ENCODE measurements at places on chromosomes 7 and 10. TPM values are rescaled to one million over a fixed set of nuclear protein-coding genes. Genes with fewer than 3 reads are reported as not detected.

- no peak for DNase-seq
Observed at GRCh38 chr10:93245147-93245546, 171.5 kb downstream of the CYP26A1 start.

GRCh38 chr7:7808156-7808555 is 89.7 kb upstream of the RPA3 start:
- no peak for DNase-seq

- DNase-seq: peak; percentile 7
Observed at GRCh38 chr10:95208702-95209391, 14.8 kb downstream of the ACSM6 start.

DNA sequence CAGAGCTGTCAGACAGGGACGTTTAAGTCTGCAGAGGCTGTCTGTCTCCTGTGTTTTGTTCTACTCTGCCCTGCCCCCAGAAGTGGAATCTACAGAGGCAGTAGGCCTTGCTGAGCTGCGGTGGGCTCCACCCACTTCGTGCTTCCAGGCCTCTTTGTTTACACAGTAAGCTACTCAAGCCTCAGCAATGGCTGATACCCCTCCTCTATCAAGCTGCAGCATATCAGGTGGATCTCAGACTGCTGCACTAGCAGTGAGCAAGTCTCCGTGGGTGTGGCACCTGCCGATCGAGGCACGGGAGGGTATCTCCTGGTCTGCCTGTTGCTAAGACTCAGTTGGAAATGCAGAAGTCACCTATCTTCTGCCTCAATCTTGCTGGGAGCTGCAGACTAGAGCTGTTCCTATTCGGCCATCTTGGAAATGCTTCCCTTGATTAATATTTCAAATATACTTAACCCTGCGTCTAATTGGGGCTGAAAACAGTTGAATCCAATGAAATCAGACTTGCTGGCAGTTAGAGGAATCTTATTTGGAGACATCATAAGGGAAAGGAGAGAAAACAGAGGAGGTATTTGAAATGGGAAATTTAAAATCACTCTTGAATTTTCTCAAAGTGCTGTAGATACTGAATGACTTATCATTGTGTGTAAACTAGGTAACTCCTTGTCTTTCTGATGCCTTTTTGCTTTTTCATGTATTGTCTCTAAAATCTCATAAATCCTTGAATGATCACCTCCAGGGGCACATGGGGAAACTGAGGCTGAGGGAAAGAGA is 13.8 kb upstream of the CYP3A5 start:
- no peak for DNase-seq

DNA sequence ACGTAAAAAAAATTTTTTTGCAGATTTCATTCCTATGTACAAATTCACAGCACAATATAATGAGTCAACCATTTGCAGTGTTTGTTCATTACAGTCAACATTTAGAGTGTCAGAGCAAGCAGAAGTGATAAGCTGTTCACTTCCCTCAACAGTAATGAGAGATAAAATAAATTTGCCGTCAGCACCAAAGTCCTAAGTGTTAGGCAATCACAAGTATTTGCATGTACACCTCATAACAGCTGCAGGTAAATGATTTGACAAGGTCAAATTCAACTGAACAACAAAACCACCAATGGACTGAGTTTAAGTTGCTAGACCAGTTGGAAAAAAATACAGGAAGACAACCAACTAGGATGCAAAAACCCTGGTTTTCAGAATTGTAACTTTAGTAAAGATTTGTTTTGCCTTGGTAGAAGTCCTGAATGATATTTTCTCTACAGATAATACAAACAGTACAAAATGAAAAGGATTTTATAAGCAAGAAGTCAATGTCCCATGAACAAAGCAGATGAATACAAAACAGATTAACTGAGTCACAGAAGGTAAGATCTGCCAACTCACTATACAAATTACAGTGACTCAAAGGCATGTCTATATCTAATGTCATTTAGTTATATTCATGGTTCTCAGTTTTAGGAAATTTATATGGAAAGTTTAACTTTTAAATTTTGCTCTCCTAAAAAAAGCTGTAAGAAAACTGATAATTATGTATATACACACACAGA is 10.4 kb downstream of the RAPGEF5 start:
- DNase-seq: no peak

DNA sequence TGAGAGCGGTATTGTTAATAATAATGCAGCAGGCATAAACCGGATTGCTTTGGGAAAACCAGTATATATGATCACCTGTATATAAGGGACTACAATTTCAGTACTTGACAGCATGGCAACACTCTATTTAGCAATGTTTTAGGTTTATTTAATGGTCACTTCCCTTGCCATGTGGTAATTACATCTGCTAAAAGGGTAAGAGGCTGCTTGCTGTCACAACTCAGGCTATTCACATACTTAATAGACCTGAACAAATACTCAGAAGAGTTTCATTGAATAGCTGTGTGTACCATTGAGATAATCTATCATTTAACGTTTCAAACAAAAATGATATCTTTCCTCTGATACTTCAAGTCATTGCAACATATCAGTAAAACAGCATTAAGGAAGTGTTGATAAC is 90.1 kb downstream of the PCDH15 start:
- DNase-seq: no peak

DNA sequence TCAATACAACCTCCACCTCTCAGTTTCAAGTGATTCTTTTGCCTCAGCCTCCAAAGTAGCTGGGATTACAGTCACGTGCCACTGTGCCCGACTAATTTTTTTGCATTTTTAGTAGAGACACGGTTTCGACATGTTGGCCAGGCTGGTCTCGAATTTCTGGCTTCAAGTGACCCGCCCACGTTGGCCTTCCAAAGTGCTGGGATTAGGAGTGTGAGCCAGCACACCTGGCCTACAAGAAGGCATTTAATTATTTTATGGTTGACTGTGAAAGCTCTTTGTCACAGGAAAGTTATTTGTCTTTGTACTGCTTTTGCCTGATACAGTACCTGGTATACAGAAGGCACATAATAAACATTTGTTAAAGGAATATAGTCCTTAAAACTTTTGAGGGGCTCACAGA is 12.9 kb downstream of the MYOZ1 start:
- no peak for DNase-seq

GRCh38 chr10:73871295-73872189 is 2.8 kb downstream of the CAMK2G start:
- no peak for DNase-seq

- no peak for DNase-seq
Observed at GRCh38 chr7:23712368-23713284, 2.6 kb downstream of the STK31 start.

DNA sequence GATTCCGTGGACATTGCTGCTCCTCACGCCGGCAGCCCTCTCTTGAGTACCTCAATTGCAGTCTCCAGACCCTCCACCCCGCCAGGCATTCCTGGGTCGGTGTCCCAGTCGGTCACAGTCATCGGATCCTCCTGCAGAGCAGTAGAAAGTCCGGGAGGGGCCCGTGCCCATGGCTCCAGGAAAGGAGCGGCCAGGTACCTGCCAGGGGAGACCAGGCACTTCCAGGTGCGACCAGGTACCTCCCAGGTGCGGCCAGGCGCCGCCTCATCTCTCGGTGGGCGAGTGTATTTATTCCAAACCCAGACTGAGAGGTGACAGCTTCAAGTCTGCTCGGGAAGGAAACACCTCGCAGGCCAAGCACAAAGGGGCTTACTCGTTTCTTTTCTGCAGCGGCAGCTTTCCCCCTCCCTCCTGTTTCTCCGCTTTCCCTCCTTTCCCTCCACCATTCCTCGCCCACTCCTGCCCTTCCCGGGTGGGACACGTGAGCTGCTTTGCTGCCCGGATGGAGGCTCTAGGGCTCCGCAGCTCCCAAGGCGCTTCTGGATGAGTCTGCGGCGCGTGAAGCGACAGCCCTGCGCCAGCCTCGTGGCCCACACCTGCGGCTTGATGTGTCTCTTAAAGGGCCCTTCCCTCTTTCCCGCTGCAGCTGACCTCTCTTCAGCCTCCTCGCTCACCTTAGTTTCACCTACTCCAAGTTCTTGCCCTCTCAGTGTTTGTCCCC is 39.4 kb upstream of the AGK start:
- peak; percentile 68 for DNase-seq

DNA sequence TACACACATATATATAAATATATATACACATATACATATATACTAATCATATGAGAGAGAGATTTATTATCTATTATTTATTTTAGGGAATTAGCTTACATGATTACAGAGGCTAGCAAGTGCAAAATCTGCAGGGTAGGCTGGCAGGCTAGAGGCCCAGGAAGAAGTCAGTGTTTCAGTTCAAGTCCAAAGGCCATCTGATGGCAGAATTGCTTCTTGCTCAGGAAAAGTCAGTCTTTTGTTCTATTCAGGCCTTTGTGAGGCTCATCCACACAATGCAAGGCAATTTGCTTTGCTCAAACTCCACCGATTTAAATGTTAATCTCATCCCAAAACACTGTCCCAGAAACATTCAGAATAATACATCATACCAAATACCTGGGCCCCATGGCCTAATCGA is 2.6 kb upstream of the C10orf120 start:
- DNase-seq: no peak

- DNase-seq: no peak
Observed at GRCh38 chr10:122445469-122445868, 9.0 kb upstream of the ARMS2 start.

- no peak for DNase-seq
Observed at GRCh38 chr10:84683550-84683949, 355.2 kb downstream of the CCSER2 start.

GRCh38 chr10:69176823-69177222 is 3.2 kb upstream of the SUPV3L1 start:
- no peak for DNase-seq

- no peak for DNase-seq
Observed at GRCh38 chr7:73991522-73992100, 36.4 kb upstream of the ELN start.

GRCh38 chr7:133201470-133201869 is 51.4 kb upstream of the EXOC4 start:
- DNase-seq: no peak

DNA sequence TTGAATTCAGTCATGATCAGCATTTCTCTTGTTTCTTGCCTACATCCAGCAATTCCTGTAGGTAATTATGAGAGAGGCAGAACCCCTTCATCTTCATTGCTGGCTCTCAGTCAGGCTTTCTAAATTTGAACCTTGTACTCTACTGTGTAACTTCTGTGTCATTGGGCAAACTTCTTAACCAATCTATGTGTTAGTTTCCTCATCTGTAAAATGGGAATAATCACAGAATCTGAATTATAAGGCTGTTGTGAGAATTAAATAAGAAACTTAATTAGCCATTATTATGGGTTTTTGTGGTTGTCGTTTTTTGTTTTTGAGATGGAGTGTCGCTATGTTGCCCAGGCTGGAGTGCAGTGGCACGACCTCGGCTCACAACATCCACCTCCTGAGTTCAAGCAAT is 11.5 kb upstream of the GALNT11 start:
- DNase-seq: no peak

The RBP3 gene
- not detected for polyA plus RNA-seq

The MKI67 gene
- polyA plus RNA-seq: 0.04 TPM

The ADAP1 gene
- 36.4 TPM for polyA plus RNA-seq

The CALCR gene
- polyA plus RNA-seq: 0.97 TPM

The RAPGEF5 gene
- 3.9 TPM for polyA plus RNA-seq

The DAGLB gene
- polyA plus RNA-seq: 7.7 TPM

The TMEM178B gene
- 0.58 TPM for polyA plus RNA-seq

The C10orf62 gene
- polyA plus RNA-seq: 0.77 TPM

The CLDN12 gene
- 23.9 TPM for polyA plus RNA-seq

The NUTM2E gene
- 0.22 TPM for polyA plus RNA-seq

The AZGP1 gene
- polyA plus RNA-seq: 198 TPM

The EFCAB10 gene
- polyA plus RNA-seq: not detected

The ATOH7 gene
- 0.45 TPM for polyA plus RNA-seq

All from kidney (tissue), 22 donors.